Activated naive CD4-positive, alpha-beta T cell (primary cell): ENCODE measurements at places on chromosomes 7 and 10.
A peak's percentile ranks its signal among the peaks of the same experiment; 100 is the strongest.

- DNase-seq = no peak
Measured at GRCh38 chr7:44536090-44536489, 5.0 kb downstream of the NPC1L1 start.

- DNase-seq = no peak
Measured at GRCh38 chr7:5630670-5631069, 150.8 kb downstream of the RNF216 start.

DNA sequence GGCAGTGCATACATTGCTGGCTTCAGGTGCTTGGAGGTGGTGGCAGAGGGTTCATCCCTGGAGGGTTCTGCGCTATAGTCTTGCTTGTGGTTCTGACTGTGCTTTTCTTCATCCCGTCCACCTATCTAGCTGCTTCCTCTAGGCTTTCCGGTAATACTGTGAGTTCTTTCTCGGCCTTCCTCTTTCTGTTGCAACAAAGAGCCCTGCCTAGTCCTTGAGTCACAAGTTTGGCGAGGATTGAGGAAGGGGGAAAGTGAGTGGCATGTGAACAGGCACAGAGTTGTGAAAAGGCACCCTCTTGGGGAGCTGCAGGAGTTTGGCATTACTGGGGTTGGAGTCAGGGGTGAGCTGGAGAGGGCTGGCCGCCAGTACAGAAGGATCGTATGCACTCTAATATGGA, 123.0 kb downstream of the SH2D4B start:
- no peak for DNase-seq

- DNase-seq = no peak
Measured at GRCh38 chr7:70457883-70458680, 673.9 kb upstream of the GALNT17 start.

- no peak for DNase-seq
Measured at GRCh38 chr7:17090751-17091150, 207.7 kb upstream of the AHR start.

- DNase-seq = no peak
Measured at GRCh38 chr10:97509120-97509680, 10.5 kb downstream of the UBTD1 start.

- no peak for DNase-seq
Measured at GRCh38 chr10:93471110-93471651, 11.0 kb downstream of the MYOF start.

DNA sequence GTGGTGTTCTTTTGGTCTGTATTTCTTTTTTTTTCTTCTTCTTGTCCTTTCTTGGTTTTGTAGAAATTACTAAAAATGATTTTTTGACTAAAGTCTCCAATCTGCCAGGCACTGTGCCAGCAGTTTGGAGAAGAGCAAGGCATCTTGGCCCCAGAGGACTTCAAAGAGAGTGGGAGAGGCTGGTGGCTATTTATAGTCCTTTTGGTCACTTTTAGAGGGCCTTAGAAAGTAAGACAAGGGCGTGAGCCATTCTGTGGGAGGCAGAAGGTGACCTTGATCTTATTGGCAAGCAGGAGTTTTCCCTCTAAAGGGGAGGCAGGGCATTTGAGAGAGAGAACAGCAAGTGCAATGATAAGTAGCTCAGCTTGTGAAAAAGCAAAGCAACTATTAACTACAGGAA, 211.9 kb downstream of the GALNT17 start:
- DNase-seq = no peak

DNA sequence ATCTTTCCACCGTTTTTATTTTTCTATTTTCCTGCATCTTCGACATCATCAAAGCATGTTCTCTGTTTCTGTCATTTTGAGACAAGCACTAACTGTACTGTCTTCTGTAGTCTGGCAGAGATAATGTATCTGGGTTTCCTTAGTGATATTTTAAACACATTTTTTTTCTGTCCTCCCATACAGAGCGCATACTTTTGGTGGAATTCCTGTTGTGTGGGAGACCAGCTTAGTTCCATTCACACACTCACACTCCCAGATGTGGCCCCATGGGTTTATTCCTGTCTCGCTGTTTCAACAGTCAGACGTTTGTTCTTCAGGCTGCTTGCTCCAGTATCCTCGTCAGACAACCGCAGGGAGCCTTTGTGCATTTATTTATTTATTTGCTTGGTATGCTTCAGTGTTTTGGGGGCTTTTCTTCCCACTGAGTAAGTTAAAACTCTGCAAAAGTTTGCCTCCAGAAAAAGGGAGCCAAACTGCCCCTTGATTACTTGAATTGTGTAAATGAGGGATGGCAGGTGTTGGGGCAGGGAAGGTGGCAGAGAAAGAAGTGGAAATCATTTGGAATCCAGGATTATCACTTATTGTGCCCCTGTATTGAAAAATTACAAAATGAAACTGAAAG, 456.8 kb upstream of the KLF6 start:
- DNase-seq = no peak

- DNase-seq = no peak
Measured at GRCh38 chr10:43256531-43257346, 10.1 kb downstream of the RASGEF1A start.

- no peak for DNase-seq
Measured at GRCh38 chr10:50552771-50553535, 70.8 kb downstream of the SGMS1 start.

GRCh38 chr10:57807906-57808305, 459.8 kb downstream of the IPMK start:
- DNase-seq = no peak

- no peak for DNase-seq
Measured at GRCh38 chr7:29485339-29486190, 78.1 kb upstream of the PRR15 start.

DNA sequence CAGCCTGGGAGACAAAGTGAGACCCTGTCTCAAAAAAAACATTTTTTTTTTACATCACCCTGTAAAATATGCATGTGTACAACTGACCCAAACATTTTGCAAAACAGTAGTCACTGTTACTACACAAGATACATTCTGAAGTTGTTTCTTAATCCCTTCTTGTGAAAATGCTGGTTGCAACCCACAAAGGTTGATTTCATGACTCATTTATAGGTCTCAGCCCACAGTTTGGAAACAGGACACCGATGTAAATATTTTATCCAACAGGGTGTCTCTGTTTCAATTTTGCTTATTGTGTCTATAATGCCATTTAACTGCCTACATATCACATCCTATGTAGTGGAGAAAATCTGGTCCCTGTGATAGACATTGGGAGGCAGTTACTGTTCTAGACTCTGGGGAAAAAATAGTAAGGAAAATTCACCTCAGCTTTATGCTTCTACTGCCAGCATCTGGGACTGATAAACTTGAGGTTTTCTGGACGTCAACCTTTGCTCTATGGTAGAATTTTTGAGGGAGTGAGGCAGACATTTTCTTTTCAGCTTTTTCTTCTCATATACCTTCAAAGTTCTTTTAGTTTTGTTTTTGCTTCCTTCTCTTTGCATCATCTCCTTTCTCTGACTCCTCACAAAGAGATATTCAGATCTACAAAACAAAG, 1.6 kb upstream of the RAB19 start:
- no peak for DNase-seq

- DNase-seq = no peak
Measured at GRCh38 chr7:99551334-99551733, 580 bp downstream of the FAM200A start.

GRCh38 chr7:74043523-74043951, 15.6 kb downstream of the ELN start:
- DNase-seq = no peak

GRCh38 chr7:99557196-99557607, 1.2 kb upstream of the ZNF655 start:
- DNase-seq = no peak

- no peak for DNase-seq
Measured at GRCh38 chr7:89265631-89266030, 470.1 kb upstream of the TEX47 start.

GRCh38 chr10:100518761-100519241, 860 bp downstream of the SEC31B start:
- DNase-seq = no peak

GRCh38 chr10:36362257-36362656, 720.2 kb upstream of the FZD8 start:
- DNase-seq = no peak

DNA sequence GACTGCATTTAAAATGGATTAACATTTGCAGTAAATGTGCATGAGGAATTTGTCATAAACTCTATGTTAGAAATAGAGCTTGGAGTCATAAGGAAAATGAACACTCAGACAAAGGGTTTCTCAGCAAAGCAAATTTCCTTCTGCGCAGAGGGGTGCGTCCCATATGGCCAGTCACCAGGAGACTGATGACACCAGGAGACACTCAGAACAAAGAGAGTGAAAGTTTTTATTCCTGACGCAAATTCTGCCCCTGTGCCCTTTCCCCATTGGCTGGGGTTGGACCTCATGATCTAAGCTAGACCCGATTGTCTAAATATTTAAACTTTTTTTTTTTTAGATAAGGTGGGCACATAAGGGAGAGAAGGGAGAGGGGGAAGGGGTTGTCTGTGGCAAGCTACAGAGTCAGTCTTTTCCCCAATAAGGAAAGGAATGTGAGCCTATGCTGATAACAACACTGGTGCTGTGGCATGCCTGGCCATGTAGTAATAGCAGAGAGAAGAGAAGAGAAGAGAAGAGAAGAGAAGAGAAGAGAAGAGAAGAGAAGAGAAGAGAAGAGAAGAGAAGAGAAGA, 202.0 kb downstream of the POM121L12 start:
- DNase-seq = no peak

DNA sequence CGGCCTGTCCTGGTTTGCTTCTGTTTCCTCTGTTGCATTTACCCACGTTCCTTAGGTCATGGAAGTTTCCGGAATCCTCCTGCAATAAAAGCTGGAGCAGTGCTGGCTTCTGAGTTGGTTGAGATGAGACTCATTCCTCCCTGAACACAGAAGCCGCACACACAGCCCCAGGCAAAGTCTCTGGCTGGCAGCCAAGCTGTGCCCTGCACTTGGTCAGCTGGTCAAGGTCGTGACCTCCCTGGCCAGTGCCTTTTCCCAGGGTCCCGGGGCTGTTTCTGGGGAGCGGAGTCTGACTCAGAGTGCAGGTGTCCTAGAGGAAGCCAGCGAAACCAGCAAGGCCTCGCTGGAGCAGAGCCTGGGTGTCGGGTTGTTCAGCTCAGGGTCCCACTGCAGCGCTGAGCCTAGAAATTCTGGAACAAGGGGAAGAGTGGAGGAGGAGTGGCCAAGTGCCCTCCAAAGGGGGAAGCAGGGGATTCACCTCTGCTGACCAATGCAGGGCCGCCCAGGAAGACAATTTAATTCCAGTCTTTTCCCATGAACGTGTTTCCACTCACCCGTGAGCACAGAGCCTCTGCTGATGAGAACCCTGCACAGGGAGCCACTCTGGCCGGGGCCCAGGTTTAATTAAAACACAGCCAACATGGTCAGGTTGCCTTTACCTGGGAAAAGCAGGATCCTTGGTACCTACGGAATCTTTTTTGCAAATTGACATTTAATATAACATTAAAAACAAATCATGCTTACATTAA, 245.5 kb upstream of the PPP2R2D start:
- DNase-seq = no peak

GRCh38 chr10:119651514-119652360, 557 bp downstream of the BAG3 start:
- DNase-seq = peak; percentile 15

- no peak for DNase-seq
Measured at GRCh38 chr7:25926451-25926850, 225.5 kb upstream of the NFE2L3 start.

GRCh38 chr7:14836571-14837189, 65.9 kb downstream of the DGKB start:
- no peak for DNase-seq
